IMR-90 (cell line): ENCODE measurements at places on chromosomes 7 and 10. TPM values are rescaled to one million over a fixed set of nuclear protein-coding genes. Genes with fewer than 3 reads are reported as not detected.

SUN3 gene
- total RNA-seq = not detected in 2 replicates

MKX gene
- 0.28 and 0.36 TPM in 2 replicates for total RNA-seq

SPDYE11 gene
- not detected in 2 replicates for total RNA-seq

EEPD1 gene
- 7.3 and 8.1 TPM in 2 replicates for total RNA-seq

PPP1R17 gene
- total RNA-seq = not detected in 2 replicates

LSM5 gene
- 5.0 and 36.4 TPM in 2 replicates for total RNA-seq

TSPAN12 gene
- 0.72 and 1.1 TPM in 2 replicates for total RNA-seq

PDE6C gene
- not detected in 2 replicates for total RNA-seq

SKIDA1 gene
- total RNA-seq = 0.56 and 0.72 TPM in 2 replicates

DNA sequence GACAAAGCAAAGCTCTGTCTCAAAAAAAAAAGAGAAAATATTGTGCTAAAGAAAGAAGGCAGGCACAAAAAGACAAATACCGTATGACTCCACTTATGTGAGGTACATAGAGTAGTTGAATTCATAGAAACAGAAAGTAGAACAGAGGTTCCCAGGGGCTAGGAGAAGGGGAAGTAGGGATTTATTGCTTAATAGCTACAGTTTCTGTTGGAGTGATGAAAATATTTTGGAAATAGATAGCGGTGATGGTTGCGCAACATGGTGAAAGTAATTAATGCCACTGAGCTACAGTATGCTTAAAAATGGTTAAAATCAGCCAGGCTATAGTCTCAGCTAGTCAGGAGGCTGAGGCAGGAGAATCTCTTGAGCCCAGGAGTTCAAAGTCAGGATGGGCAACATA, 18.5 kb upstream of the NPFFR1 start:
- peak; percentile 58 for DNase-seq

GRCh38 chr7:55589905-55590304, 17.6 kb upstream of the VOPP1 start:
- no peak for DNase-seq

GRCh38 chr7:17996040-17996439, 31.6 kb downstream of the PRPS1L1 start:
- DNase-seq = no peak

- no peak for DNase-seq
Observed at GRCh38 chr7:108568801-108569380, 615 bp downstream of the THAP5 start.

DNA sequence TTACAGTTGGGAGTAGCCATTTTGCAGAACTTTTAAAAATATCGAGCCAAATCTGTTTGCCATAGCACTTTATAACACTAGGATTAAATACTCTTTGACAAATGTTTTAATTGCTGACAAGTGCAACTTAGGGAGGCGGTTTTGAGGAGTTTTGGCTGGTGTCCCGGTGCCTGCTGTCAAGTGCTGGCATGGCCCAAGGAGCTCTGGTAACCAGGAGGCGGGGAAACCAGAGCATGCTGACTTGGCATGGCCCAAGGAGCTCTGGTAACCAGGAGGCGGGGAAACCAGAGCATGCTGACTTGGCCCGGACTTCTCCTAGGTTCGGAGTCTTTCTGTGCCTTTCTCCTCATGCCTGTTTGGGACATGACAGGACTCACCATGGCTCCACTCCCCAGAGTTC, 30.8 kb upstream of the ZNF32 start:
- no peak for DNase-seq

- no peak for DNase-seq
Observed at GRCh38 chr7:41167836-41168235, 535.1 kb downstream of the INHBA start.

DNA sequence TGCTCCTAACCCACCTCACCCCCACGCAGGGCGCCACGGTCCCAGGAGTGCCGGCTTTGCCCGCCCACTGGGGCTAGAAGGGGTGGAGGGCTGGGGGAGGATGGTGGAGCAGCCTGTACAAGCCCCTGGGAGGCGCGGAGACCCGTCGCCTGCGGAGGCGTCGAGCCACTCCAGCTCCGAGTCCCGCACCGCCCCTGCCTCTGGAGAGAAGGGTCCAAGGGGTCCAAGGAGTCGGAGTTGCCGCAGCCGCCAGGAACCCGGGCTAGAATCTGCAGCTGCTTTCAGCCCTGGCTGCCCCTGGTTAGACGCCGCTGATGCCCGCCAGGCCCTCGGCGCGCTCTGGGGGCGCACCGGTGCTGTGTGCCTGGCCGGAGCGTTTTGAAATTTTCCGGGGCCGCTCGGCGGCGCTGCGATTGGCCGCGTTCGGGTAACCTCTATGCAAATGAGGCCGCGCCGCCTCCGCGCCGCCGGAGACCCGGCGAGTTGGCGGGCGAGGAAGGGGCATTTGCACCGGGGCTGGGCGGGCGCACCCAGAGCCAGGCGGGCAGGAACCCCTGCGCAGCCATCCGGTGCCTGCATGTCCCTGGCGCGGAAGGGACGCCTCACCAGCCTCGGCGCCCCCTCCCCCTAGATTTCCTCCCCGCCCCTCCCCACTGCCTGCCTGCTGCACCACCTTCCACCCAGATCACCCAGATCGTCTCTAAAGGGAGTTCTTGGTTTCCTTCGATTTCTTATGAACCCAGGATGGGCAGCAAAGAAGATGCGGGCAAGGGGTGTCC, at the start of gene HMX2:
Gene HMX2, plus strand, starts transcription at position 502 of the 779 bp plus-strand sequence. Its CDS starts 243 bp downstream, at position 745.
- DNase-seq = no peak

DNA sequence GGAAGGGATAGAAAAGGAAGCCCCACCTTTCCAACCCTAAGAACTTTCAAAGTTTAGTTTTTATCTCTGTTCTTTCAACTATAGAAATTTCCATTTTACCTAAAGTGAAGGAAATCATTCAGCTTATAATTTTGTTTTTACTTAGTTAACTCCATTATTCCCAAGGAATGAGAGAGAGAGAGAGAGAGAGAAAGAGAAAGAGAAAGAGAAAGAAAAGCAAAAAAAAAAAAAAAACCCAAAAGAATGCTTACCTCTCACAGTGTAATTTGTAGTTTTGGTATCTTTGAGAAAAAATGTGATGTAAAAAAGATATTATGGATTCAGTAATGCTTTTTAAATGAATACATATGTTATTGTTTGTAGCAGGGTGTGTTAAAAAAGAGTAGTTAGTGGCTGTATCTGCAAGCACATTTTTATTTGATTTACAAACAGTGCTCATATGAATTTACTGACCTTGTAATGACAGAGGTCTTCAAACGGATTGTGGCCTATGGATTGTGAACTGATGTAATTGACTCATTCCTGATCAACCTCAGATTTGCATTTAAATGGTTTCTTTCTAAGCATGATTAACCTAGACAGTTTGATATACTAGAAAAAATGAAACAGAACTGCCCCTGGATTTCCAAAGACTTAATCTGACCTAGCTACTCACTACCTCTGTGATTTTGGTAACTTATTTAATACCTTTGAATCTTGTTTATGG, 64.9 kb downstream of the LCOR start:
- no peak for DNase-seq

DNA sequence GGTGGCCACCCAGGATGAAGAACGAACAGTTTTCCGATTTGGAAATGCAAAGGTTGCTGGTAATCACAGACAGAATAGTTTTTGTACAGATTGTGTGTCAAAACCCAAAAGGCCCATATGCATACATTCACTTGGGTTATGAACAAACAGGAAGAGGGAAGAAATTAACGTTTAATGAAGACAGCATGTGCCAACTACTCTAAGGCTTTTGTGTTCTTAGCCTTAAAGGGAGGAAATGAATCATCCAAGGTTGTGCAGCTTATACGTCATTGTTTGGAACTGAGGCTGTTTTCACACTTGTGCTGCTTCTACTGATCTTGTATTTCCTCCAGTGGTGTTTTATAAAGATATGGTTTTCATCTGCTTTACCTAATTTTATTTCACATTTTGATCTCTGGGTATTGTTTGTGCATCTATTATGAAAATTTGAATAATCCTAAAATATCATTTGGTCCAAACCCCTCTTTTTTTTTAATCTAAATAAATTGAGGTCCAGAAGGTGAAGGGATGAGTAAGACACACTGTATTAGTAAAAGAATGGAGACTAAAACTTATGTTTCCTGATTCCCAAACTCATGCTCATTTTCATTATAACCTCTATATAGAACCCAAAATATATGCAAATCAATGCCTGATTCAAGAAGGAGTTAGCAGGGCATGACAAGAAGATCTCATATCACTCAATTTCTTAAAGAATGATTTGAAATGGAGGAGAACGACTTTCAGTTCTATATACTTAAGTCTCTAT, 373.1 kb downstream of the THSD7A start:
- DNase-seq = peak; percentile 78

- DNase-seq = no peak
Observed at GRCh38 chr10:53071505-53072125, 299.0 kb upstream of the MBL2 start.

- no peak for DNase-seq
Observed at GRCh38 chr7:27564881-27565482, 97.7 kb downstream of the HIBADH start.

DNA sequence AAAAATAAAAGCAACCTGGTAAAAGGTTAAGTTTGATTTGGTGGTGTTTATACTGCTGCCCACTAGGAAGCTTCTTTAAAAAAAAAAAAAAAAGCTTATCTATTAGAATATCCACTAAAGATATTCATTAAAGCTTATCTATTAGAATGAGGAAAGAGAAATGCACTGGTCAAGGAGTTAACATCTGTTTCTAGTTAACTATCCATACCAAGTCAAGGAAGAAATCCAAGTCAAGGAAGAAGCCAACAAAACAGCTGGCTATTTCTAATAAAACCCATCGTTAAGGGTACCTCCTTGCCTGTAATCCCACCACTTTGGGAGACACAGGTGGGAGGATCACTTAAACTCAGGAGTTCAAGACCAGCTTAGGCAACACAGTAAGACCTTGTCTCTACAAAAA, 82.6 kb downstream of the JMJD1C start:
- DNase-seq = peak; percentile 18

- no peak for DNase-seq
Observed at GRCh38 chr10:63494951-63495350, 26.2 kb upstream of the REEP3 start.

GRCh38 chr7:113370910-113371309, 252.6 kb upstream of the SMIM30 start:
- peak; percentile 8 for DNase-seq

GRCh38 chr7:91632234-91632940, 248.1 kb downstream of the MTERF1 start:
- no peak for DNase-seq

GRCh38 chr10:52212062-52212461, 102.0 kb upstream of the DKK1 start:
- peak; percentile 50 for DNase-seq
